Activated T-cell treated with anti-CD3 and anti-CD28 coated beads, Interleukin-2, amount 50 U/mL, for 72 hours (primary cell): ENCODE measurements at places on chromosomes 5 and 9. TPM values are rescaled to one million over a fixed set of nuclear protein-coding genes. Genes with fewer than 3 reads are reported as not detected.

GRCh38 chr5:81825237-81825636, 74.3 kb upstream of the SSBP2 start:
- DNase-seq, result no peak

GRCh38 chr5:9054322-9054721, 491.6 kb downstream of the SEMA5A start:
- no peak for DNase-seq

DNA sequence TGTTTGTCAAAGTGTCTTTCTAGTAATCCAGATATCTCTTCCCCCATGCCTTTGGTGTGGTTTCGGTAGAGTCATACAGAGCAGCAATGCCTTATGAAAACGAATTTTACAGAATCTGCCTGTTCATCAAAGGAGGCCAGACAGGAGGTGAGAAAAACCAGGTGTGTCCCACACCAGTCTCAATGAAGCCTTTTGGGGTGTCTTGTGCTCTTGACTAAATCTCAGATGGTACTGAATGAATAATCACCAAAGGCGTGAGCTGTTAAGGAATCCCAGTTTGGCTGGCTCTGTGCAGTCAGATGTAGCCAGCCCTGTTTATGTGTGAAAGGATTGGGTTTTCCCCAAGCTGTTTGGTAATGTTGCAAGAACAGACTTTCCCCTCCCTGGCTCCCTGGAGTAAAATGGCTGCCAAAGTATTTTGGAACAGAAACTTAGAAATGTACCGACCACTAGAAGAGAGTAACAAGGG, 70.8 kb upstream of the CDKN2B start:
- DNase-seq, result peak; percentile 74

DNA sequence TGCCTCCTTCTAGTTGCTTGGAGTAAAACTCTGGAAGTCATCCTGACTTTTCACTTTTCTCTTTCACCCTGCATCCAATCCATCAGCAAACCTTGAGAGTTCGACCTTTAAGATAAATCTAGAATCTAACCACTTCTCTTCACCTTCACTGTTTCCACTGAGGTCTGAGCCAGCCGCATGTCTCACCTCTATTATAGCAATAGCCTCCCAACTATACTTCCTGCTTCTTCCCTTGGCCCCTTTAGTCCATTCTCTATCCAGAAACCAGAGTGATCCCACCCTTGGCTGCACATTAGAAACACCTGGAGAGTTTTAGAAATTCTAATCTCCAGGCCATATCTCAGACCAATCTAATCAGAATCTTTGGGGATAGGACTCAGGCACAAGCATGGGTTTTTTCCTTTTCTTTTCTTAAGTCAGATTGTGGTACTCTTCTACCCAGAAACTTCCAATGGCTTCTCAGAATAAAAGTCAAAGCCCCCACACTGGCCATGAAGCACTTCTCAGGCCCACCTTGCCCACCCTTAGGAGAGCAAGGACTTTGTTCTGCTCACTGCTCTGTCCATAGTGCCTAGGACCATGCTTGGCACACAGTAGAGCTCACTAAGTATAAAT, 33.1 kb downstream of the MFAP3 start:
- no peak for DNase-seq

- DNase-seq, result no peak
Measured at GRCh38 chr5:15238006-15238405, 262.0 kb upstream of the FBXL7 start.

The RIOK2 gene
- total RNA-seq, result 25.2 TPM

The INSL4 gene
- total RNA-seq, result not detected

DNA sequence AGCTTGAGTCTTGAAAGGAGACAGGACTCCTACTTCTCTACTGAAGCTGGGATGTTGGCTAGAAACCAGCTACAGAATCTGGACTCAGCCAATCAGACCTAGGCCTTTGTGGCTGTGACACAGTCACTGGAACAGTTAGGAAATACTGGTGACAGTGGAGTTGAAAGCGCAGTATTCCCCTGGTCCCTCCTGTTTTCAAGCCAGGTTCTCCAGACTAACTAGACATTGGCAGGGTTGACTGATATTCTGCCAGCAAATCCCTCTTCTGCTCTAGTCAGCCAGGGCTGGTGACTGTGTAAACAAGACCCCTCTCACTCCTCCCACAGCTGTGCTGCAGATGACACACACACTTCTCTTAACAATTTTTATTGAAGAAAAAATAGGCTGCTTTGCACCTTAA, 8.7 kb downstream of the SHROOM1 start:
- DNase-seq, result no peak

The TXNDC8 gene
- not detected for total RNA-seq

DNA sequence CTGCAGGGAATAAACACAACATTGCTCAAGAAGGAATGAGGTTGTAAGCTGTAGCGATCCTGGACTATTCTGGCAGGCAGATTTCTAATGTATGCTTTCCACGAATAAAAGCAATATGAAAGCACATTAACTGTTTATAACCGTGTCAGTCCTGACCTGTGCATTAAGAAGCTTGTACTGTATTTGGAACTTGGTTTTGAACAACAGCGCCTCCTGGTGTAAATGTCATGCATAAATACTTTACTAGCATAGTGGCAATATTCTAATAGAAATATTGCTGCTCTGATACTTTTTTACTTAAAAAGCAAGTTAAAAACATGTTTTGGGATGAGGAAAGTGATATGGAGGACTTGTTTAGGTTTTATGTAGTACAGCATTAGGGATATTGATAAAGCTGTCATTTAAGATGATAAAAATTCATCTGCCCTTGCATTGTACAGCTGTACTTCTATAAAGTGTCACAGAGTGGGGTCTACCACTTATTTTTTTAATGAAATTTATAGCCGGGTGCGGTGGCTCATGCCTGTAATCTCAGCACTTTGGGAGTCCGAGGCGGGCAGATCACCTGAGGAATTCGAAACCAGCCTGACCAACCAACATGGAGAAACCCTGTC, 70.7 kb upstream of the GNE start:
- peak; percentile 39 for DNase-seq

The GARIN3 gene
- total RNA-seq, result 0.22 TPM

- DNase-seq, result no peak
Measured at GRCh38 chr9:81182431-81182830, 506.9 kb downstream of the TLE1 start.

The C9orf50 gene
- not detected for total RNA-seq

The PHF2 gene
- 27.6 TPM for total RNA-seq

The CSF2 gene
- 50.7 TPM for total RNA-seq

DNA sequence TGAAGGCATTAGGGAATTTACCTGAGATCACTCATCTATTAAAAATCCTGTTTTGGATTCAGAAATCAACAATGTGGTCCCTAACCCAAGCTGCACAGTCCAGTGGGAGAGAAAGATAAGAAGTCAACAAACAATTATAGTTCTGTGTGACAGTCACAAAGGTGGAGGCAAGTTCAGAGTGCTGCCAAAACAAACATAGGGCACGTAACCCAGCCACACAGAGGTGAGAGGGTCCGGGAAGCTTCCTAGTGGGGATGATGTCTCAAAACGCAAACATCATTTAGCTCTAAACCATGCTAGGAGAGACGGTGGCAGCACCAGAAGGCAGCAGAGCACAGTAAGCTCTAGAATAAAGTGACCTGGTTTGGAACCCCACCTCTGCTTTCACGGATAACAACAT, 158.9 kb downstream of the MAPKAP1 start:
- no peak for DNase-seq

- no peak for DNase-seq
Measured at GRCh38 chr9:108850293-108850897, 5.4 kb downstream of the ACTL7B start.

- DNase-seq, result no peak
Measured at GRCh38 chr5:105677291-105677690, 1993.4 kb downstream of the EFNA5 start.

The LCN15 gene
- total RNA-seq, result not detected

- no peak for DNase-seq
Measured at GRCh38 chr5:158691631-158692255, 408.0 kb downstream of the EBF1 start.

DNA sequence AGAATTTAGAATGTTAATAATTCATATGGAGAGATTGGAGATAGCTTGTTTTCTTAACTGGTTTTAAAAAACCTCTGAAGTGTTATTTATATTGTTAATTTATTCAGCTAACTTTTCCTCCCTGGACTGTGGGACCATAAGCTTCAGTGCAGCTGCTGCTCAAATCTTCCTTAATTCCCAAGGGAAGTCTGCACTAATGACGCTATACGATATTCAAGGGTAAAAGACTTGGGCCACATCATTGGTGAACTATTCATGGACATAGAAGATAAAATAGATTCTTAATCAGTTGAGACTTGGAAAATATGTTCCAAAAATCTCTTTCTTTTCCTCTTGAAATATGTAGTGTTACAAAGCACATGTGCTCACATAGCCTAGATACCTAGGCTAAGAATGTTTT, 31.1 kb upstream of the GAS1 start:
- no peak for DNase-seq

GRCh38 chr9:111851553-111851952, 45.1 kb upstream of the UGCG start:
- DNase-seq, result no peak

- no peak for DNase-seq
Measured at GRCh38 chr5:25955337-25955736, 1083.0 kb downstream of the CDH9 start.

- no peak for DNase-seq
Measured at GRCh38 chr5:4924577-4924976, 215.6 kb upstream of the ADAMTS16 start.

GRCh38 chr9:129143031-129143927, 32.1 kb downstream of the PTPA start:
- DNase-seq, result peak; percentile 78

- no peak for DNase-seq
Measured at GRCh38 chr9:134863941-134864820, 16.4 kb upstream of the FCN2 start.

DNA sequence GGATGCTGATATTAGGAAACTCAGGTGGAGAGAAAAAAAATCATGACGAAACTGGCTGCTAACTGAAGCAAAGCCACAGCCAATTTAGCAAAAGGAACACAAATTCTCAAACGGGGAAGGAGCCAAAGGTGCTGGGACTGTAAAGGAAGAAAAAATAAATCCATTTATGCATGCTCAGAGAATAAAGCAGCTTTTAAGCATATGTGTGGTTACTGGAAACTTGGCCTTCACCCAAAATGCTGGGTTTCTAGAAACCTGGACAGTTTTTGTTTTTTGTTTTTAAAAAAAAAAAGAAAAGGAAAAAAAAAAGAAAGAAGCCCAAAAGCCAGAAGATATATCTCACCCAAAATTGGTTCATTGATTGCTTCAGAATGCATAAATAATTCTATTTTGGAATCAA, 8.0 kb downstream of the WHRN start:
- no peak for DNase-seq

DNA sequence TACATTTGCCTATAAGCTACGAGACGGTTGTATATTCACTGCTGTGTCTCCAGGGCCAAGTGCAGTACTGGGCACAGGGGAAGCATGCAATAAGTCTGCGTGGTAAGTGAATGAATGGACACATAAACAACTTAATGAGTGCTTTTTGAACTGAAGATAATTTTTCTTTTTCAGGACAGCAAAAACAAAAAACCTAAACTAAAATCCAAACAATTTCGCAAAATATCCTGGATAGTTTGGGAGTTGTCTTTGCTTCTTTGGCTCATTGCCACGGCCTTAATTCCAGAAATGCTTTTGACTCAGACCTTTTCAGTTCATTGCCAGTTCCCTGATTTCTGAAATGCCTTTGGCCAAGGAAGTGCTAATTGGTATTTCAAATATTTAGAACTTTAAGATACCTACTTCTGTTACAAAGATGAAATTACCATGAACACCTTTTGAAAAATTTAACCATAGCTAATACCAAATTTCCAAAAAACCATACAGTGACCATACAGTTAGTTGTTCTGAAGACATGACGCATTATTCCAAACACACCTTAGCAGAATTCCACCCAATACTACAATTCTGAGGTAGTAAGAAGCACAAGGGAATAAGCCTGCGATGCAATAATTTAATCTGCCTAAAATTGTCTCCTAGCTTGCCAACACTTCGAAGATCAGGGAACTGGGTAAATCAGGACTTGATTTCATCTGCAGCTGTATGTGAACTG, 42.8 kb downstream of the TEK start:
- DNase-seq, result no peak

GRCh38 chr9:123445981-123446610, 90.1 kb downstream of the CRB2 start:
- DNase-seq, result no peak

GRCh38 chr9:125444166-125444565, 182.5 kb downstream of the GAPVD1 start:
- no peak for DNase-seq

- no peak for DNase-seq
Measured at GRCh38 chr9:104092192-104092591, 1.9 kb upstream of the SMC2 start.

The SNX2 gene
- total RNA-seq, result 40.8 TPM

DNA sequence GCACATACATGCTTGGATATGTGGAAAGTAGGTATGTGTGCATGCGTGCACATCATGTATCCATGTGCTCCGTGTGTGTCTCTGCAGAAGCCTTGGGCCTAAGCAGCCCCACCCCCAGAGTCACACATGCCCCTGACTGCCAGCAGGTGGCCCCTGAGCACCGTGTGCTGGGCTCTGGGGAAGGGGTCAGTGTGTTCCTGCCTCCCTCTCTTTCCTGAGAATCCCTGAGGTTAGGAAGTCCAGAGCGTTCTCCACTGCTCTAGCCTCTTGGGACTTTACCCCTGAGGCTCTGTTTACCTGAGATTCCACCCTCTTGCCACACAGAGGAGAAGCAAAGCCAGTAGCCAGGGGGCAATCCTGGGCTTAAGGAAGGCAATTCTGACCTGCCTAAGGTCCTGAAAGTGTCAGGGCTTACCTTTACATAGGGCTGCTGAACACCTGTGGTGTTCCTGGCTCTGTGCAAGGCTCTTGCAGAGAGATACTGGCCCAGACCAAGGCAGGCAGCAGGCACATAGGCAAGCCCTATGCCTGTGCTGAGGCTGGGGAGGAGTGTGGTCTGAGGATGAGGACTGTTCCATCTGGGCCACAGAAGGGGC, 207.3 kb downstream of the TMEM38B start:
- DNase-seq, result peak; percentile 7

DNA sequence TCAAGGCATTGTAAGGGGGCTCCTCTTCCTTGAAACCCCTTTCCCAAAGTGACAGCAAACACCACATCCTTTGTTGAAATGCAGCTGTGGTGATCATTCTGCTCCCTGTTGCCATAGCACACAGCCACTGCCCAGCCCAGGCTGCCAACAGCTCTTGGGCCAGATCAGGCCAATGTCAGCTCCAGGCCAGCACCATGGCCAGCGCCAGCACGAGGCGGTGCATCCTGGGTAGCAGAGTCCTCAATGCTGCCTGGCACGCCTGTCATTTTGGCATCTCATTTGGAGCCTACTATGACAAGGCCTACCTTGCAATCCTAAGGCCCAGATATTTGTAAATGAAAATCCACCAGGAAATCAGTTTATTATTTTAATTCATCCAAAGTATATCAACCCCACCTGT, 390.6 kb downstream of the DNAH5 start:
- no peak for DNase-seq

The TAF11L12 gene
- not detected for total RNA-seq

DNA sequence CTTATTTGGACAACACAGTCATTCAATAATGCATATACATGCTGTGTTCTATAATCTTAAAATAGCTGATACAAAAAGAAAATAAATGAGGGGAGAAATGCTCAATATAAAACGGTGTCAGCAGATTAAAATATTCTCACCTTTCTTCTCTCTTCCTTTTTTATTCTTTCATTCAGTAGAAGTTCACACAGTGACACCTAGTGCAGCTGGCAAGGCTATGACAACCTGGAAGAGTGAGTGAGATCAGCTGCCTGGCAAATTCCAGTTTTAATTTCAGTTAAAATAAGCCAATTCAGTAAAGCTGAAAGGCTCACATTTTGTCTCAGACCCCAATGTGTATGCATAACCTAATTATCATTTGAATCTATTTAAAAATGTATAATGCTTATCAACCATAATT, 150.3 kb downstream of the RASEF start:
- no peak for DNase-seq
